PC-3 (cell line): ENCODE measurements at places on chromosomes 1 and 21. TPM values are rescaled to one million over a fixed set of nuclear protein-coding genes. Genes with fewer than 3 reads are reported as not detected.

- no peak for DNase-seq
Measured at GRCh38 chr1:83097715-83098114, 901.2 kb downstream of the TTLL7 start.

DNA sequence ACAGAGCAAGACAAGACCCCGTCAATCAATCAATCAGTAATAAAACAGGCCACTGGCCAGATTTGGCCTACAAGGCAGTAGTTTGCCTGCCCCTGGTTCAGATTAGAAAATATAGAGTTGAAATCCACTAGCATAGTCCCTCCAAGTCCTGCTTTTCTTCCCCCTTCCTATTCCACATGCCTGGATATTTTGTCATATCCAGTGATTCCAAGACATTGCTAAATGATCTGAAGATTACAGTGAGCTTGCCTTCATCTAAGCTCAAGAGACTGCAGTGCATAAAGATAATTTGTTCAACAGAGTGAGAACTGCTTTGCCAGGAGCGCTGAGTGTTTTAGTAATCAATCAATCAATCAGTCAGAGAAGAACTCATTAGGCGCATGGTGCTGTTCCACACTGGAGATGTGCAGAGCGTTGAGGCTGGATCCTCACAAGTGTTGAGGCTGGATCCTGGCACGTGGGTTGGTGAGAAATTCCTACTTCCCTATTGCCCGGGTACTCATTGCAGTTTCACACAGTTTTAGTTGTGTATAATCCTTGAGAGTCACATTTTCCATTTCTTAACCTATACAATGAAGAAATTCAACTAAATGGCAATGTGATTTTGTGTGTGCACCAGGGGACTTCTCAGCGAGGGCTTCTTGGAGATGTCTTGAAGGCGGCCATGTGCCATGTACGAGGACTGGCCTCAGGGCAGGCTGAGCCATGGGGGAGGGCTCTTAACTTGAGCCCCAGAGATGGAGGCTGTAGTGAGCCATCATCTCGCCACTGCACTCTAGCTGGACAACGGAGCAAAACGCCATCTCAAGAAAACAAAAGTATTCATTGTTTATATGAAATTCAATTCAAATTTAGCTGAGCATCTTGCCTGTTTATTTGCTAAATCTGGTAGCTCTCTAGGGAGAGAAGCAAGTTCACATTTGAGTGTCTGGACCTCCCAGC is 76.3 kb downstream of the TOMM20 start:
- no peak for DNase-seq

DNA sequence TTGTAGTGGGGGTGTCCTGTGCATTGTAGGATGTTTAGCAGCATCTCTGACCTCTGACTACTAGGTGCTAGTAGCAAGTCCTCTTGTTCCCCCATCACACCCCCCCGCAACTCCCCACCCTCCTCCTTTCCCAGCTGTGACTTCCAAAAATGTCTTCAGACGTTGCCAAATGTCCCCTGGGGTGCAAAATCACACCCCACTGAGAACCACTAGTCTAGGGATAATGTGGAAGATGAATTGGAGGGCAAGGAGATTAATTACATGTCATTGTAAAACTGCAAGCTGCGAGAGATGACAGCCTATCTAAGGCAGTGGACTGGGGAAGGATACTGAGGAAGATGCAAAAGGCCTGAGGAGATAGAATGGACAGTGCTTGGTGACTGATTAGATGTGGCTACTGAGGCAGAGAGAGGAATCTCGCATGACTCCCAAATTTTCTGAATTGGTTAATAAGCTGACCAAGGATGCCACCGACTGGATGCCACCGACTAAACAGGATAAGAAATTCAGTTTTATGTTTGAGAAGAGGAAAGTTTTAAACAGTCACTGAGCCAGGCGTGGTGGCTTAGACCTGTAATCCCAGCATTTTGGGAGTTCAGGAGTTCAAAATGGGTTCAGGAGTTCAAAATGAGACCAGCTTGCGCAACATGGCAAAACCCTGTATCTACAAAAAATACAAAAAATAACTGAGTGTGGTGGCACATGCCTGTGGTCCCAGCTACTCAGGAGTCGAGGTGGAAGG is 3.1 kb upstream of the JAK1 start:
- DNase-seq: peak; percentile 21

PKP1 gene
- 211 and 259 TPM in 2 replicates for total RNA-seq

DNA sequence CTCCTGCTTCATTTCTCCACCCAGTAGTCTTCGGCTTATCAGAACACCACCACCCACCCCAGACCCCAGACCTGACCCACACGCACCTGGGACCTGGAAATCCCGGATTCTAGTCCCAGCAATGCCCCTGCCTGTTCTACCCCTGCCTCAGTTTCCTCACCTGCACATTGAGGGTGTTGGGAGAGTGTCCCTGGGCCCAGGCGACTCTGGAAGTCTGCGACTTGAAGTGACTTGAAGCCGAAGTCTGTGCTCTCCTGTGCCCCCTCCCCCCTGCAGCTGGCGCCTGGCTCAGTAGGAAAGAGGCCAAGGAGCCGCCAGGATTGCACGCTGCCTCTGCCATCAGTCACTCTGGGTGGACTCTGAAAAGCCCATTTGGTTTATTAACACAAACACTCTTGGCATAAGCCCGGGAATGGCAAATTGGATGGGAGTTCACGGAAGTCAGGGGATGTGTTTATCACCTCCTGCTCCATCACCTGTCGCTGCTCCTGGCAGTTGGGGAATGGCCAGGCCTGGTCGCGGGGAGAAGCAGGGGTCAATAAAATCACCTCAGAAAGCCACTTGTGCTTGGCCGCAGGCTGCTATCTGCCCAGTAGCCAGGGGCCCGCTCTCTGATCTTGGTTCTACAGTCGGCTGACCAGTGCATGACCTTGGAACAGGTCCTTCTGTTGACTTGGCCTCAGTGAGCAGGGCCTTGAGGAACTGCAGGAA is 132.7 kb downstream of the ACTL8 start:
- no peak for DNase-seq

WNT9A gene
- 22.2 and 36.6 TPM in 2 replicates for total RNA-seq

DNA sequence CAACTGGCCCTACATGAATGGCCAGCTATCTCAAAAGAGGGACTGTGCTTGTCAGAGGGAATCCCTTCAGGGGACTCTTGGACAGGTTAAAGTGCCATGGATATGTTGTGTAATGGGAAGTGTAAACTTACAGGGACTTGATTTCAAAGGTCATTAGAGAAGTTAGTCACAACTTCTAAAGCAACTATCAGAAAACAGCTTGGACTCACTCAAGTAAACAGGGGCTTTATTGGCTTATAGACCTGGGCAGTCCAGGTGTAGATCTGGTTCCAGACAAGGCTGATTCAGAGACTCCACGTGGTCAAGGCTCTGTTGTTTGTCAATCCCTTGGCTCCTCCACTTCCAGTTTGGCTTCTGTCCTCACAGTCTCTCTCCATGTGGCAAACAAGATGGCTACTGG is 2.3 kb downstream of the CRP start:
- no peak for DNase-seq

GRCh38 chr1:54167422-54168139 is 14.8 kb upstream of the CDCP2 start:
- peak; percentile 65 for DNase-seq

DNA sequence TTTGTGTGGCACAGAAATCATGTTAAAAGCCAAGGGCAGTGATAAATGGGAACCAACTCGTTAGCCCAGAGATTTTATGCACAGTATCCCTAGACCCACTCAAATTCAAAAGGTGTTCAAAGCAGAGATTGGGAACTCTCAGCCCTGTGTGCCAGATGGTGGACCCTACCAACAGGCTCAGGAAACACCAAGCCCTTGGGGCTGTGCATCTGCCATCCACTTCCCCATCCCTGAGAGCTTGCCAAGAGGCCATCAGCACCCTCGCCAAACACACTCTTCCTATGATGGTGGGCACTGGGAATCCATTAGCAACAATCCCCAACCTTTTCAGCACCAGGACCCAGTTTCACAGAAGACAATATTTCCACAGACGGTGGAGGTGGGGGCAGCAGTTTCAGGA is 194.2 kb upstream of the NFIA start:
- no peak for DNase-seq

STUM gene
- 0.40 and 0.58 TPM in 2 replicates for total RNA-seq

DNA sequence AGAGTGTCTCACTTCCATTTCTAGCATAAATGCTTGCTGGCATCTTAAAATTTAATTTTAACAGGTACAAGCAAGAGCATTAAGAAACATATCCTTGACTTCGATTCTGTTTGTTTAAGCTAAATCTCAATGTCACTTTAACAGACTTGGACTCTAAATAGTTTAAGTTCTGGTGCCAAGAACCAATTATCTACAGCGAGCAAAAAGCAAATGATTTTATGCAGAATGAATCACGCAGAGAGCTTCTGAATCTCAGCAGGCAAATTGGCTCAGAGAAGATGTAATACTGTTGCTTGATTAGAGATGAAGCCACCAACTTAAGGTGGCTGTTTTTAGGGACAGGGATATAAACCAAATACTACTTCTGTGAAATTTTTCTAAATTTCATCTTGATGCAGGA is 117.0 kb upstream of the PLD5 start:
- DNase-seq: no peak

- peak; percentile 12 for DNase-seq
Measured at GRCh38 chr21:34307991-34308532, 55.7 kb upstream of the KCNE2 start.

DNA sequence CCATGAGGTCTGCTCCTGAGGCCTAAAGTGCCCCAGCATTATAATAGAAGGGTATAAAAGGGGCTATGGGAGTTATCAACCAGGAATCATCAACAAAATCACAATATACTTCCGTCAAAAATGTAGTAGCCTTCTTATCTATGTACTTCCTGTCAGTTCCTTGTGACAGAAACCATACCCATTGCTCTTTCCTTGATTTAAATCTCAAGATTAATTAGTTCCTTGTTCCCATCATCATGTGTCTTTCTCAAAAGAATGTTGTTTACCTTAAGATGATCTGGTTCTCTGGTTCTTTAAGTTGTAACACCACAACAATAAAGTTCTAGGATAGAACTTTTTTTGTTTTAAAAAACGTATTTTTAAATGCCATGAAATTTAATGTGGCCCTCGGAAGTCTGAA is 833.3 kb downstream of the LTN1 start:
- no peak for DNase-seq

DNA sequence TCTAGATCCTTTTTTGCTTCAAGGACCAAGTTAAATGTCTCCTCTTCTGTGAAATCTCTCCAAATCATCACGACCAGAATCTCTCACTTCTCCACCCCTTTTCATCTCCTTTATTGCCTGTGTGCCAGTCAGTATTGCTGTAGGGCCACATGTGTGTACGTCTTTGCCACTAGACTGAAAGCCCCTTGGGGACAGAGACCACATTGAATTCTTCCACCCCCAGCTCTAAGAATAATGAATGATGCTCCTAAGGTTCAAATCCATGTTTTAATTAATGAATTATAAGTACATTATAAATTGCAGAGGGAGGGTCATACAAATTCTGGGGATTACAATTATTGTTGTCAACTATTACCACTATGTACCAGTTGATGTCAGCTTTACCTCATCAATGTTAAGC is 343.8 kb downstream of the USP25 start:
- no peak for DNase-seq

DNA sequence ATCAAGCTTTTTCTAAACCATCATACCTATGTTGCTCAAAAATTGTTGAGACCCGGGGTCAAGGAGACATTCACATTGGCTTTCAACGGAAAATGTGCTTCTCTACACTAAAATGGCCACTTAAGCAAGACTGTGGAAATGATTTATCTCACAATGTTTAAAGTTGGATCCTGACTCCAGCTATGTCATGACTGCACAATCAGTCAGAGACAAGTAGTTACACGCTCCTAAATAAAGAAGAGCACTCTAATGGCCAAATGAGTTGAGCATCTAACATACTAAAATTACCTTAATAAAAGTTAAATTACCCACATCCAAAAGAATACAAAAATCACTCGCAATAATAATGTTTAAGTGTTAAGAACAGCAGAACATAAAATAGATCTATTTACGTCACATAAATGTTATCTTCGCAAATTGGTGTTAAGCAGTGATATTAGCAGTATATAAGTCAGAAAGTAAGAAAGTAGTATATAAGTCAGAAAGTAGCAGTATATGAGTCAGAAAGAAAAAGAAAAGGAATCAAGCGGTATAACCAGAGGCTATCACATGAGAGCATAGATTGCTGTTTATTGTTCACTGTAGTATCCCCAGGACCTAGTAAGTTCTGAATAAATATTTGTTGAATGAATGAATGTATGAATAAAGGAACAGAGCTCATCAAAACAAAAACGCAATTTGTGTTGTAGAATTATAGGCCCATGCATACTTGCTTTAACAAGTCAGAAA is 28.4 kb downstream of the ZNF281 start:
- DNase-seq: peak; percentile 81

TCHHL1 gene
- not detected in 2 replicates for total RNA-seq

DNA sequence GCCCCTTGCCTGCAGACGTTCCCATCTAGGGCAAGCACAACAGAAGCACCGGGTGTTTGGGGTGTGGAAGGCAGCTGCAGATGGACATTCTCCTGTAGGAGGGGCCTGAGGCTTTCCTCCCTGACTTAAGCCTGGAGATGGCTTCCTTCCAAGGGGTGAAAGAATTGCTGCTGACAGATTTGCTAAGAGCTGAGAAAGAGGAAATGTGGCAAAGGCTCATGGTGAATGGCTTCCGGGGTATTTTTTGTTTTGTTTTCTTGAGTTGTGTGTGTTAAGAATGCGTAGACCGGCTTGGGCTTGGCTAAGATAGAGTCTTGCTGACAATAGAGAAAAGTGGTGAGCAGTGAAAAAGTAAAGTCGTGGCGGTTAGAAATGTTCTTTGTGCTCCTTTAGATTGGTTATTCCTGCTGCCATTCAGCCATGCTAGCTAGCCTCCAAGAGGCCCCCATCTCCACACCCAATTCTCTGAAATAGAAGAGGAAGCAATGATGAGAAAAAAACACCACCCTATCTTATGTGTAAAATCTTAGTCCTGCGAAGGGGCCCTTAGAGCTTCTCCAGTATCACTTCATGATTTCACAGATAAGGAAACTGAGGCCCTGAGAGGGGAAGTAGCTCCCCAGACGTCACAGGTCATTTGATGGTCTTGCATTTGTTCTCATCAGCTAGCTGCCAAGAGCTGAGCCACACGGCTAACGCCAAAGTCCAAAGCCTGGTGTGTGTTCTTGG is 36.9 kb downstream of the EIF2D start:
- no peak for DNase-seq

DNA sequence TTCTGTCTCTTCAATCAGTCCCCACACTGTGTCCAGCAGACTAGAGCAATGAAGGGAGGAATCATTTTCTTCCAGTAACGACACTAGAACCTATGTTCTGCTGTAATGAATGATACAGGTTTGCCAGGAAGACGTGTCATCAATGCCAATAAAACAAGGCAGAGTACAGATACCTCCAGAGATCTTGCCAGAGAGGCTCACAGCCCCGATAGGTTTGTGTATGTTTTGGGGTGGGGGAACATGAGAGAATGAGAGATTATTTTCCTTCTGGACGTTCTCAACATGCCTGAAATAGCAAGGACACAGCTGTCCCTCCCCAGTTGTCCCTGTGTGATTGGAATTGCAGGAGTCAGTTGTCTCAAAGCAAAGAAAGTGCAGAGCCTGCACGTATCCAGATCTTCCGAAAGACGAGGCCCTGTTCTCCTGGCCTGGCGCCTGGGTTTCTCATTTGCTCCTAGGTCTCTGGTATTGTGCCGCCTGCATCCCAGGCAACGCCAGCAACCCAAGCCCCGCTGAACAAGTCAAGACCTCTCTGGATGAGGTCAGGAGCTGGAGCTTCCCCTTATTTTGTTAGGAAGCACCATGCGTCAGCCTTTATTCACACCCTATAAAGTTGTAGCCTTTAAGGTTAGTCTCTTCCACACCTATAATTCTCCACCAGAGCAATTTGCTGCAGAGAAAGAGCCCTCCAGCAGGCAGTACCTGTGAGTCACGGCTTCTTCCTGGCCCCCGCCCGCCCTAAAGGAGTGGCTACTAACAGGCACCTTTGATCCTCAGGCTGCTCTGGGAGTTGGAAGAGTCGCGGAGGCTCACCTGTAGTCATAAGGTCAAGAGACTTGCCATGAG is 130.5 kb downstream of the TOMM20 start:
- DNase-seq: peak; percentile 91
